ENCODE measurements at places on chromosomes 12 and 14.

DNA sequence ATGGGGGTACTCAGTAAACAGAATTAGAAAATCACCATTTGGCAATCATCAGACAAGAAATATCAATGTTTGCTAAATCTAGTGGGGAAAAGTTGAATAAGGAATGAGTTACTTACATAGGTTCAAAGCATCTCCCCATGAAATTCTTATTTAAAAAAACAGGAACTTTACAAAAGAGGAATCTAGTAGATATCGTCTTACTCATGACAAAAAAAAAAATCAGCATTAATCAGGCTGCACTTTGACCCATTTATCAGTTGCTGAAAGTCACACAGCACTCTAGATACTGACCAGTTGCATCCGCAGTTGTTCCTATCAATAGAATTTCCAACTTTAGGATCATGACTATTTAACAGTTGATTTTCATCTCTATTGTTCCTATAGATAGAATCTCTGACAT lies 5.8 kb upstream of the DICER1 start:
- no peak for DNase-seq

GRCh38 chr12:98998697-98999299 lies 353.7 kb downstream of the APAF1 start:
- DNase-seq: no peak

DNA sequence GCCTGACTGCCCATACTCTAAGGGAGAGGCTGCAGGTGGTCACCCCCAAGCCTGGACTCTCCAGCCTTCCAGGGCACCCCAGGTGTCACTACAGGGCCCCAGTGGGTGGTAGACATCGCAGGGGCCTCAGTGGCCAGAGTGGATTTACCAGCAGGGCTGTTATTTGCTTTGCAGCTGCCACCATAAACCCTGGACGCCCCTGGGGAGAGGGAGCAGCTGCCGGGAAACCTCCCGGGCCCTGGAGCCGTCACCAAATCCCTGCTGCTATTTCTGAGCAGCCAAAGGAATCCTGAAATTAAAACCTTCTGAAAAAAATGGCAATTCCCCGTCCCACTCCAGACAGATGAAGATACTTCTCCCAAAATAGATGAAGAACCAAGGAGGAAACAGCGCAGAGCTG lies 13.9 kb downstream of the TMEM119 start:
- no peak for DNase-seq

DNA sequence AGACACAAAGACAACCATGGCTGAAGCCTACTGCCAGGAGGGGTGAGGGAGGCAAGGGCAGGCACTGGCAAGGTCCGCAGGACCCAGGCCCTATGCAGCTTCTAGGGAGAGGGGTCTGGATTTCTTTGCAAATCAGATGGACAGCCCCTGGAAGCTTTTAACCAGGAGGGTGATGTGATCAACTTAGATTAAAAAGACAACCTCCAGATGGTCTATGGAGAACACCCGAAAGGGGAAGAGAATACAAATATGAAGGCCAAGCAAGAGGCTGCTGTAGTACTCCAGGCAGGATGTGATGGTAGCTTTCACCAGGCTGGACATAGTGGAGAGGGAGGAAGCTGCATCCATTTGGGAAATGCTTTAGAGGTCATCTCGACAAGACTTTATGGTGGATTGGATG lies 83.3 kb upstream of the TSPAN11 start:
- no peak for DNase-seq

DNA sequence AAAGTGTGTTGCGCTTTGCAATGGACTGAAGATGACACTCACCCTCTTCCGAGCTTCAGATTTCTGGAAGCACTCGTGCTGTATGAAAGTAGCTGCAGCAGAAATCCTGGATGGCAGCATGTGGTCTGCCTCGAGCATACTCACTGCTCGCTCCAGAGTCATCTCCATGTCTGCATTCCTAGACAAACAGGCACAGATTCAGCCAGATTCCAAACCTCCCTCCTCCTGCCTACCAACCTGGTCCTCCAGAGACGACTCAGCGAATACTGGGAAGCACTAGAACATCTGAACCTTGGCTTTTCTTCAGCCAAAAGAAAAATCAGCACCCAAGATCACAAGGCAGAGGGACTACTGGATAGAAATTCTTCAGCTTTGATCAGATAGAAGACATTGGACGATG lies 27.7 kb downstream of the PKP2 start:
- DNase-seq: no peak

DNA sequence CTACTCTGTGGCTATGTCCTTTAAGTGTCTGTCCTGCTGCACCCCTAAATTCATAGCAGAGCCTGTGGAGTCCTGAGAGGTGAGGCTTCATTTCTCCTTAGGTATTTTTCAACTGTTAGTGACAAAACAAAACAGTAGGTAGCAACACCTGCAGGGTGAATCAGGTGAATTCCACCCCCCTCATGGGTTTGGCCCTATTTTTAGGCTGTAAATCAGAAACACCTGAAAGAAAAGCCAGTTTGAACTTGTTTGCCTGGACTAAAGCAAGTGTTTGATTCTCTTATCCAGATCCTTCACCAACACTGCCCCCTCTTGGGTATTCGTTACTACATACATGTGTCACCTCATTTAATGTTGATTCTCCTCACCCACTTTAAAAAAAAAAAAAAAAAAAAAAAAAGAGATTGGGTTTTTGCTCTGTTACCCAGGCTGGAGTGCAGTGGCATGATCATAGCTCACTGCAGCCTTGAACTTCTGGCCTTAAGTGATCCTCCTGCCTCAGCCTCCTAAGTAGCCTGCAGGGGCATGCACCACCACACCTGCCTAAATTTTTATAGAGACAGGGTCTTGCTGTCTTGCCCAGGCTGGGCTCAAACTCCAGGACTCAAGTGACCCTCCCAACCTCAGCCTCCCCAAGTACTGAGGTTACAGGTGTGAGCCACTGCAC lies 10.3 kb downstream of the TBPL2 start:
- DNase-seq: no peak

- no peak for DNase-seq
Observed at GRCh38 chr12:55467836-55468235, 2.1 kb downstream of the OR6C70 start.

- no peak for DNase-seq
Observed at GRCh38 chr14:95265106-95266094, 54.3 kb downstream of the CLMN start.

GRCh38 chr14:67892466-67893100 lies 73.0 kb downstream of the RAD51B start:
- no peak for DNase-seq
